ENCODE measurements at places on chromosomes 7 and 10. TPM values are rescaled to one million over a fixed set of nuclear protein-coding genes. Genes with fewer than 3 reads are reported as not detected.

- H3K4me3 ChIP-seq: no peak overlapping the region
- H3K4me1 ChIP-seq: no peaks in the 10 kb centered on the region
- DNase-seq: no peak
- no peak overlapping the region for H3K27ac ChIP-seq
- peaks cover 3% of the 10 kb centered on the region for H3K27me3 ChIP-seq
Observed at GRCh38 chr10:92384741-92385140, 93.8 kb downstream of the MARCHF5 start.

AMPH gene
- total RNA-seq: 9.2 TPM

RBP3 gene
- not detected for total RNA-seq

PALD1 gene
- total RNA-seq: 73.3 TPM

- peak; percentile 23 for DNase-seq
- H3K4me1 ChIP-seq: no peaks in the 10 kb centered on the region
- no peaks in the 10 kb centered on the region for H3K27me3 ChIP-seq
Observed at GRCh38 chr7:133633055-133633454, 380.2 kb downstream of the EXOC4 start.

ABHD11 gene
- 13.3 TPM for total RNA-seq

CFAP46 gene
- 0.75 TPM for total RNA-seq

DNA sequence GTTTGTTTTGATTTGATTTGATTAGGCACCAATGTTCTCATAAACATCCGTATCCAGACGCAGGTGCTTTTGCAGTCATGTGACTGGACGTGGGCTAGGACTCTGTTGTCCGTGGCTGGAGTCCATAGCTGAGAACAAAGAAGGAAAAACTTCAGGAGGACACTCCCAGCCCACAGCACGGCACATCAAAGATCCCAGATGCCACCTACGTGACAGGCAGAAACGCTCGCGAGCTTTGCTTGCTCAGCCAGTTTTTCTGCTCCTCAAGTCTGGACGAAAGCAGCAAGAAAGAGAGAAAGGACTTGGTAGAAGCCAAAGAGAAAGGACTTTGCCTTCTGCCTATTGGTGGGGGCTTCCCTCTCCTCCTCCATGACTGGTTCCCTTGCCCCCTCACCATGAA is 6.9 kb upstream of the ZKSCAN1 start:
- no peak for DNase-seq
- H3K36me3 ChIP-seq: no peaks in the 10 kb centered on the region
- H3K4me3 ChIP-seq: no peak overlapping the region
- H3K27ac ChIP-seq: no peak overlapping the region

- no peak overlapping the region for H3K4me3 ChIP-seq
- no peaks in the 10 kb centered on the region for H3K27me3 ChIP-seq
- H3K27ac ChIP-seq: no peak overlapping the region
- H3K36me3 ChIP-seq: no peaks in the 10 kb centered on the region
- H3K4me1 ChIP-seq: peaks cover 12% of the 10 kb centered on the region
Observed at GRCh38 chr7:85023066-85023712, 163.7 kb downstream of the SEMA3D start.

DNA sequence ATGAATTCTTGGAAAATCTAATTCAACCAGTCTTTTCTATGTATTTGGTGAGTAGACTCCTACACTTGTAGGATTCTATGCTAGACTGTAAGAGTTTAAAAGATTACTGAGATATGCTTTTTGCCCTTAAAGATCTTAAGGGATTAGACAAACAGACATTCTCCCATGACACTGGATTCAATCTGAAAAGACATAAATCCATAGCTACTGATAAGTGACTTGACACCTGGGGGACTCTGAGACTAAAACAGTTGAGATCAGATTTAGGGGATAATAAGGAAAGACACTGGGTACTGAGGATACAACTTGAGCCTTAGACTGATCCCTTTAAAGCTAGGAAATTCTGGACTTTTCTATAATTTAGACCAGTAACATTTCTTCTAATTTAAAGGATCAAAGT is 1233.4 kb downstream of the XPNPEP1 start:
- H3K4me3 ChIP-seq: no peak overlapping the region
- H3K4me1 ChIP-seq: no peaks in the 10 kb centered on the region
- H3K27ac ChIP-seq: no peak overlapping the region
- no peak for DNase-seq
- H3K36me3 ChIP-seq: no peaks in the 10 kb centered on the region
- no peaks in the 10 kb centered on the region for H3K27me3 ChIP-seq

DNA sequence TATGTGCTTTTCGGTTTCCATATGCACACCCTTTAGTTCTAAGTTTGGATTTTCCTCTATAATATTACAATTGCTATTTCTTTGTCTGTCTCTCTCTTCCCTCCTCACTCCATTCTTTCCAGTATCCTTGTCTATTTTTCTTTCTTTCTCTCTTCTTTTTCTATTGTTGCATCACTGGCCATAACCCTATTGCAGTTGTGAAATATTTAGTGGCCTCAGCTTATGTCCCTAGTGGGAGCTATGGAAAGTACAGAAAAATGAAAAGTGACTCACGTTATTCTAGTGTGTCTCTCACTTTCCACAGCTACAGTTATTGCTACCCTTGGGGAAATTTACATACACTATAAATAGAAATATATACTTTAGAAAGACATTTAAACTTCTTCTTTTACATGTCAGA is 59.1 kb downstream of the CNTNAP2 start:
- H3K4me3 ChIP-seq: no peak overlapping the region
- no peaks in the 10 kb centered on the region for H3K27me3 ChIP-seq
- no peaks in the 10 kb centered on the region for H3K4me1 ChIP-seq
- no peaks in the 10 kb centered on the region for H3K36me3 ChIP-seq
- DNase-seq: no peak

DNA sequence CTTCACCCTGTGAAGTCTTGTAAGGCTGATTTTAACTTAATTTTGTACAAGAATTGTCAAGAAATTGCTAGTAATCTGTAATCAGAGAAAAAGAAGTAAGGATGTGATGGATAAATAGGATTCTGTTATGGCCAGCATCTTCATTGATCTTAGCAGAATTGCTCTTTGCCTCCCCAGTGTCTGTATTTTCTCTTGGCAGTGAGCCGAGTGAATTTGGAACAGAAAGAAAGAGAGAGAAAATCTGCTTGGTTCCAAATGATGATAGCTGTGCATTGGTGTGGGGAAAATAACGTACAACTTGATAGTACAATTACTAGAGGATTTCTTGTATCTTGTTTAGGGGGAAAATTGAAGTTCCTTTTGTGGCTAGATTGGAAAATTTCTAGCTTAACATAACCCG is 34.6 kb downstream of the VTI1A start:
- no peak overlapping the region for H3K27ac ChIP-seq
- DNase-seq: no peak
- no peaks in the 10 kb centered on the region for H3K36me3 ChIP-seq
- no peak overlapping the region for H3K4me3 ChIP-seq
- H3K27me3 ChIP-seq: no peaks in the 10 kb centered on the region
- H3K4me1 ChIP-seq: no peaks in the 10 kb centered on the region

- no peaks in the 10 kb centered on the region for H3K36me3 ChIP-seq
- peak; percentile 88 for DNase-seq
- H3K4me3 ChIP-seq: no peak overlapping the region
- H3K27me3 ChIP-seq: no peaks in the 10 kb centered on the region
- H3K27ac ChIP-seq: no peak overlapping the region
- H3K4me1 ChIP-seq: peaks cover 9% of the 10 kb centered on the region
Observed at GRCh38 chr7:96169439-96169838, 152.5 kb downstream of the SLC25A13 start.

DNA sequence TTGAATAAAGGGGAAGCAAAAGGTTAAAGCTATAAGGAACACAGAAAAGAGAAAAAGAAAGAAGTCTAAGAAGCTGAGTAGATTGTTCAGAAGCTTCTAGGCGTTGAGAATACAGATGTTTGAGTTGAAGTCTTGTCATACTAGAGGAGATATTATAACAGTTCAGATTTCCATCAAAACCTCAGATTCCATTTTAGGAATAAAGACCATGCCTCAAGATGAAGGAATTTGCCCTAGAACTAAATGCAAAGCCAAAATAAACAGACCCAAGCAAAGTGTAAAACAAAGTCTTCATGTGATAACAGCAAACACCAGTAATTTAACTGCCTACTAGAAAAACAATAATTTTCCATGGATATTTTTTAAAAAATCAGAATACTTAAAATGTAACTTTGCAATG is 476.5 kb upstream of the POT1 start:
- no peaks in the 10 kb centered on the region for H3K27me3 ChIP-seq
- no peak overlapping the region for H3K4me3 ChIP-seq
- peaks cover 3% of the 10 kb centered on the region for H3K4me1 ChIP-seq
- no peaks in the 10 kb centered on the region for H3K36me3 ChIP-seq
- peak; percentile 62 for DNase-seq
- H3K27ac ChIP-seq: no peak overlapping the region

DNA sequence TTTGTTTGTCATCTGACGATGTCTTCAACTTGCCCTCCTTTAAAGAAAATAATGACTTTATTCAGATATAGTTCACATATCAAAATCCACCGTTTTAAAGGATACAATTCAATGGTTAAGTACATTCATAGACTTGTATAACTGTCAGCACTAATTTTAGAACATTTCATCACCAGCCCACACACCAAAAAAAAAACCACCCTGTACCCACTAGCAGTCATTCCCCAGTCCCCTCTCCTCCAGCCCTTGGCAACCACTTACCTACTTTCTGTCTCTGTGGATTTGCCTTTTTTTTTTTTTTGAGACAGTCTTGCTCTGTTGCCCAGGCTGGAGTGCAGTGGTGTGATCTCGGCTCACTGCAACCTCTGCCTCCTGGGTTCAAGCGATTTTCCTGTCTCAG is 5.3 kb upstream of the HILPDA start:
- H3K27ac ChIP-seq: no peak overlapping the region
- peaks cover 5% of the 10 kb centered on the region for H3K27me3 ChIP-seq
- no peak overlapping the region for H3K4me3 ChIP-seq

AKR1C4 gene
- total RNA-seq: not detected

- H3K36me3 ChIP-seq: no peaks in the 10 kb centered on the region
- H3K27me3 ChIP-seq: peaks cover 33% of the 10 kb centered on the region
- no peaks in the 10 kb centered on the region for H3K4me1 ChIP-seq
- DNase-seq: no peak
- H3K4me3 ChIP-seq: no peak within 1 kb of the TSS
Observed at GRCh38 chr7:24283897-24284698, at the start of gene NPY. NPY (plus strand) TSS chr7:24284190; CDS start chr7:24285241, 1,051 bp downstream.

NAT16 gene
- total RNA-seq: not detected

GPRIN2 gene
- not detected for total RNA-seq

DGKI gene
- total RNA-seq: 0.14 TPM

FIS1 gene
- total RNA-seq: 132 TPM

EN2 gene
- not detected for total RNA-seq

MMP21 gene
- not detected for total RNA-seq

STEAP4 gene
- total RNA-seq: not detected

- H3K36me3 ChIP-seq: no peaks in the 10 kb centered on the region
- peak overlapping the region; percentile 83 for H3K27ac ChIP-seq
Observed at GRCh38 chr10:5292196-5292735, 72.5 kb upstream of the UCN3 start.

- peaks cover 1% of the 10 kb centered on the region for H3K27me3 ChIP-seq
- no peak overlapping the region for H3K27ac ChIP-seq
- no peak for DNase-seq
- no peaks in the 10 kb centered on the region for H3K36me3 ChIP-seq
Observed at GRCh38 chr10:95384011-95384704, 93.4 kb upstream of the PDLIM1 start.

- no peaks in the 10 kb centered on the region for H3K4me1 ChIP-seq
- DNase-seq: no peak
- no peaks in the 10 kb centered on the region for H3K27me3 ChIP-seq
- H3K27ac ChIP-seq: no peak overlapping the region
- H3K4me3 ChIP-seq: no peak overlapping the region
Observed at GRCh38 chr10:61385231-61386001, 67.8 kb downstream of the TMEM26 start.

GRCh38 chr10:116995648-116996047 is 9.3 kb downstream of the SHTN1 start:
- H3K4me3 ChIP-seq: no peak overlapping the region
- no peak overlapping the region for H3K27ac ChIP-seq
- no peaks in the 10 kb centered on the region for H3K36me3 ChIP-seq
- no peak for DNase-seq
- H3K4me1 ChIP-seq: no peaks in the 10 kb centered on the region

- no peaks in the 10 kb centered on the region for H3K27me3 ChIP-seq
- no peak overlapping the region for H3K27ac ChIP-seq
- no peak overlapping the region for H3K4me3 ChIP-seq
Observed at GRCh38 chr7:16657656-16658279, 11.8 kb downstream of the BZW2 start.

- peaks cover 2% of the 10 kb centered on the region for H3K27me3 ChIP-seq
- no peak overlapping the region for H3K27ac ChIP-seq
- no peaks in the 10 kb centered on the region for H3K36me3 ChIP-seq
- peak; percentile 66 for DNase-seq
- no peaks in the 10 kb centered on the region for H3K4me1 ChIP-seq
- H3K4me3 ChIP-seq: no peak overlapping the region
Observed at GRCh38 chr10:120336911-120337540, 120.0 kb upstream of the PLPP4 start.
